GM23248 (cell line): ENCODE measurements at places on chromosomes 6 and 20. TPM values are rescaled to one million over a fixed set of nuclear protein-coding genes. Genes with fewer than 3 reads are reported as not detected.
A peak's percentile ranks its signal among the peaks of the same experiment; 100 is the strongest.

DNA sequence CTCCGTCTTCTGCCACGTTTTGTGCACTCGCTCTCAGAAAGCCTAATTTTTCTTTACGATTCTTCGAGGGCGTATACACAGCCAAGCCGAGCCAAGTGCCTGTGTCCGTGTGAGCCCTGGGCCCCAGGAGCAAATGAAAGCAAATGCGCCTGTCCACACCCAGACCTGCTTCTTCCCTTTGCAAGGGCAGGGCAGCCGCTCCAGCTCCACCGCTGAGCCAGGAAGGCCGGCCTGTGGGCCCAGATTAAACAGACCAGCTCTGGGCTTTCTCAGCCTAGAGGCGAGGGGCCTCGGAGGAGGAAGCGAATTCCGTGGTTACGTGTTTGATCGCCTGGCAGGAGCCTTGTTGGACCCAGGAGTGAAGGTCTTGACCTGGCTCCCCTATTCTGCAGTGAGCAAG, 184.6 kb downstream of the SMOC2 start:
- H3K27me3 ChIP-seq: no peaks in the 10 kb centered on the region
- no peak for DNase-seq

DNA sequence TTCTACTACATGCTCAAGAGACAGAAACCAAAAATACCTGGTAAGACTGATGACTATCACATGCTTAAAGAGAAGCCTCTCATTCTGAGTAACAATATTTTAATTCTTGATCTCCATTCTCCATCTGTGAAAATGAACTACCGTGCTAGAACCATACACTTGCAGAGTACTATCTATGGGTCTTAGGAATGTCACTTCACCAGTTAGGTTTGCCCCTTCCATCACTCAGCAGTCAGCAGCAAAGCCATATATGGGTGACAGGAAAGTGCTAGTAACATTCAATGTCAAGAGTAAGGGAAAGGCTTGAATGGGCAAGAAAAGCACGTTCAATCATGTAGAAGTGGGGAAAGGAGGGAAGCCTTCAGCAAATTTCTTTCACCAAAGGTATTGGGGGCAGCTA, 2.3 kb downstream of the DNAAF9 start:
- no peak overlapping the region for H3K27ac ChIP-seq
- H3K36me3 ChIP-seq: no peaks in the 10 kb centered on the region
- H3K27me3 ChIP-seq: no peaks in the 10 kb centered on the region
- no peak for DNase-seq

- H3K27ac ChIP-seq: no peak overlapping the region
- DNase-seq: no peak
- no peaks in the 10 kb centered on the region for H3K27me3 ChIP-seq
- H3K4me1 ChIP-seq: peaks cover 9% of the 10 kb centered on the region
Measured at GRCh38 chr20:46554828-46555227, 4.4 kb upstream of the OCSTAMP start.

DNA sequence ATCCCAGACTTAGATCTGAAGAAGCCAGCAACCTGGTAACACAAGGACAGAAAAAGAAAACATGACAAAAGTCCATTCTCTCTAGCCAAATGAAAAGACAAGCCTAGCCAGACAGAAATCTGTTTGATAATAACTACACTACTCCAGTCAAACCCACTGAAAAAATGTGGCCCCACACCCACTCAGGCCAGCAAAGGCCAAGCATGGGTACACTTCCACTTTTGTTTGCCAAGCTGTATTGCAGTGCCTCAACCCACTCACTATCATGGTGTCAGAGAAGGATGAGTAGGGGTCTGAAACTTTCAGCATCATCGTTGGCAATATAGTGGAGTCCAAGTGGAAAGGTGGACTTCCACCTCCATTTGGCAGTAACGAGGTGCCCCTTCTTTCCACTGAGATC, 45.8 kb downstream of the EPM2A start:
- no peak overlapping the region for H3K4me3 ChIP-seq
- no peak for DNase-seq
- peaks cover 13% of the 10 kb centered on the region for H3K4me1 ChIP-seq
- H3K27ac ChIP-seq: no peak overlapping the region
- H3K27me3 ChIP-seq: no peaks in the 10 kb centered on the region
- no peaks in the 10 kb centered on the region for H3K36me3 ChIP-seq

GRCh38 chr6:45965792-45966191, 49.9 kb downstream of the CLIC5 start:
- H3K27ac ChIP-seq: no peak overlapping the region
- H3K4me1 ChIP-seq: peaks cover 21% of the 10 kb centered on the region
- 0 out of 2 replicates have a peak, but pooled peaks cover 3% of the 10 kb centered on the region for H3K27me3 ChIP-seq
- peak; percentile 46 for DNase-seq

- H3K4me1 ChIP-seq: 0 out of 2 replicates have a peak, but pooled peaks cover 5% of the 10 kb centered on the region
- H3K36me3 ChIP-seq: no peaks in the 10 kb centered on the region
- H3K4me3 ChIP-seq: no peak overlapping the region
- no peaks in the 10 kb centered on the region for H3K27me3 ChIP-seq
- DNase-seq: no peak
Measured at GRCh38 chr6:170201361-170201760, 89.5 kb downstream of the DLL1 start.

GRCh38 chr6:102309700-102310099, 916.2 kb downstream of the GRIK2 start:
- no peaks in the 10 kb centered on the region for H3K36me3 ChIP-seq
- H3K27me3 ChIP-seq: no peaks in the 10 kb centered on the region
- H3K4me3 ChIP-seq: no peak overlapping the region

- H3K27ac ChIP-seq: no peak overlapping the region
- H3K36me3 ChIP-seq: no peaks in the 10 kb centered on the region
- DNase-seq: no peak
- H3K4me3 ChIP-seq: no peak overlapping the region
- no peaks in the 10 kb centered on the region for H3K27me3 ChIP-seq
- H3K4me1 ChIP-seq: peaks cover 22% of the 10 kb centered on the region
Measured at GRCh38 chr6:148222846-148223245, 119.8 kb upstream of the SASH1 start.

DNA sequence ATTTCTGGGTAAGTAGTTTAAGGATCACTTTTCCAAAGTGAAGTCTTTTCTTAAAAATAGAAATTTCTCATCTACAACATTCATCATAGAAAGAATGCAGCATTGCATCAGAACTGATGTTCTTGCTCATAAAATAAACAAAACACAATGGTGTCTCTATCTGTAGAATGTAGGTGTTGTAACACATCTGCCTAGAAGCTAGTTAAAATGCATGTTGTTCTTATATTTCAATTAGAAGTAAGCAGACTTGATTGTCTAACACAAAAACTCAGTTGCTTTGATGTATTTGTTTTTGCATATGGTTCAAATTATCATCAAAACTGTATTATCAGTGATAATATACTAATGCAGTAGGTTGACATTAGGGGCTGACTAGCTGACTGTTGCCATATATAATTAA, 654.7 kb upstream of the FLRT3 start:
- H3K4me1 ChIP-seq: peaks cover 30% of the 10 kb centered on the region
- H3K27me3 ChIP-seq: no peaks in the 10 kb centered on the region
- peak; percentile 80 for DNase-seq
- no peaks in the 10 kb centered on the region for H3K36me3 ChIP-seq

DNA sequence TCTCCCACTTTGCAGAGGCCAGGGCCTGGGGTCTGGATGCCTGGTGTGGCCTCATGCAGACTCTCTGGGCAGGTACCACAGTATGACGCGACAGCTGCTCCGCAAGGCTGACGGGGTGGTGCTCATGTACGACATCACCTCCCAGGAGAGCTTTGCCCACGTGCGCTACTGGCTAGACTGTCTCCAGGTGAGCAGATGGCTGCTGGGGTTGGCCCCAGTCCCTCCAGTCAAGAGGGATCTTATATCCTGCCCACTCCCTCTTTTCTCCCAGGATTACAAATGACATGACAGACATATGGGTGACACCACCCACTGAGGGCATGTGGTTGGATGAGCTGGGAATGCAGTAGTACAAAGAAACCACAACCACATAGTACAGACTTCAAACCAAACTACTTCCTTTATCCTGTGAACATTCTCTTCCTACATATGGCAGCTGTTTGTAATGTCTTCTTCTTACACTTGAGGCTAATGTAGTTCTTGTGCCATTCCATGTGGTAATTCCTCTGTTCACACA, 29.9 kb downstream of the RAB44 start:
- no peaks in the 10 kb centered on the region for H3K27me3 ChIP-seq
- H3K4me3 ChIP-seq: no peak overlapping the region
- H3K4me1 ChIP-seq: peaks cover 15% of the 10 kb centered on the region; the same call in 1 of the 2 replicates
- peak; percentile 20 for DNase-seq
- no peaks in the 10 kb centered on the region for H3K36me3 ChIP-seq

GRCh38 chr6:170209354-170210025, 81.4 kb downstream of the DLL1 start:
- no peak overlapping the region for H3K27ac ChIP-seq
- no peak for DNase-seq
- no peaks in the 10 kb centered on the region for H3K27me3 ChIP-seq
- H3K36me3 ChIP-seq: no peaks in the 10 kb centered on the region

DNA sequence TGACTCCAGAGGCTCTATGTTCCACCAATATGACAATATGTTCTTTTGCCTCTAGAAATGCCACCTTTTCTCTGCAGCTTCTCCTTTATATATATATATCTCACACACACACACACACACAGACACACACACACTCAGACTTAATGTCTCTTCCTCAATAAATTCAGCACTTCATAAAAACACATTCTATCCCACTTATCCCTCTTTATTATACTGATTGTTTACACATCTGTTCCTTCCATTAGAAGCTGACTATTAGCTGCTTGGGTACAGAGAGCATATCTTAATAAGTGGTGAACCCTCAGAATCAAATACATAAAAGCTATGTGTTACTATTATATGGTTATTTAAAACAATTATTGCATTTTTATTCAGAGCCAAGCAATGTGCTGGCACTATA, 23.3 kb downstream of the NRSN1 start:
- no peak for DNase-seq
- H3K4me1 ChIP-seq: no peaks in the 10 kb centered on the region
- H3K27me3 ChIP-seq: no peaks in the 10 kb centered on the region
- H3K27ac ChIP-seq: no peak overlapping the region
- H3K36me3 ChIP-seq: no peaks in the 10 kb centered on the region

DNA sequence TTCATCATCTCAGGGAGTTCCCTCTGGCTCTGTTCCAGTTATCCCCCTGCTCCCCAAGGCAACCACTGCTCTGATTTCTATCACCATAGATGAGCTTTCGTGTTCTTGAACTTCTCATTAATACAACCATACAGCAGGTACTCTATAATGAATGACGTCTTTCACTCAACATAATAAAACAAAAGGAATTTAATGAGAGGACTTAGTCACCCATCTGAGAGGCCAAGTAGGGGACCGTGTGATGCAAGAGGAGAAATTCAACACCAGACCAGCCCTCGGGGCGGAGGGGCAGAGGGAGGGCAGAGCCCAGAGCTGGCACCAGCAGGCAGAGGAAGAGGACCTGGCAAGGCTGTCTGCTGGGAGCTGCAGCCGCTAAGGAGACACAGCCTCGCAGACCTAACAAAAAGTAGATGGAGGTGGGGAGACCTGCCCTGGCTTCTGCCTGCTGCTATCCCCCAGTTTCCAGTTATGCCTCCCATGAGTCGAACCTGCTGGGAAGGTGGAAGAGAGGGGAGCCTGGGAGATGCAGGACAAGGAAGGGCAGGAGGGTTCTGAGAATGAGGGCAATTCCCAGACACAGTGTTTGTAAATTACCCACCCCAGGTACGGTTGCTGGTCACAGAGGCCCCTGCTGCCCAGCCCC, 13.8 kb downstream of the CCN5 start:
- peaks cover 30% of the 10 kb centered on the region for H3K4me1 ChIP-seq
- DNase-seq: peak; percentile 93
- H3K36me3 ChIP-seq: no peaks in the 10 kb centered on the region
- no peaks in the 10 kb centered on the region for H3K27me3 ChIP-seq
- peak overlapping the region; percentile 19; the same call in 1 of the 2 replicates for H3K4me3 ChIP-seq

DNA sequence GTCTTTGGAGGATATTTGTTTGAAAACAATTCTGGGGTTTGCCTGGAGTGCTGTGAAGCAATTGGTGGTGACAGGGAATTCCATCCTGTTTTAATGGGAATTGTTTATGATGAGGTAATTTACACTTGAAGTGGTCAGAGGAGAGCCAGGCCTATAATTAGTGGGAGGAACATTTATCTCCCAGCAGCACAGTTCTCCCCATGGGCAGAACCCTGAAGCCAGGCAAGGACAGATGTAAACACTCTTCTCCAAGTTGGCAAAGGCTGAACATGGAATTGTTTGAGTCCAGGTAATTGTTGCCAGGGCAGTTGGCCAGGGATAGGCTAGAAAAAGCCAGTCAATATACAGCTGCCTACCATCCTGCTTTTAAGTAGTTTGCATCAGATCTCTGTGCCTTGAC, 789.7 kb downstream of the FRK start:
- DNase-seq: no peak
- no peak overlapping the region for H3K4me3 ChIP-seq
- H3K36me3 ChIP-seq: no peaks in the 10 kb centered on the region
- H3K27me3 ChIP-seq: no peaks in the 10 kb centered on the region
- H3K27ac ChIP-seq: no peak overlapping the region

- H3K4me1 ChIP-seq: no peaks in the 10 kb centered on the region
- H3K27me3 ChIP-seq: no peaks in the 10 kb centered on the region
- no peak overlapping the region for H3K27ac ChIP-seq
Measured at GRCh38 chr6:39077882-39078594, 29.5 kb downstream of the GLP1R start.

Gene HTR1E
- not detected in 2 replicates for total RNA-seq

Gene KHDC1L
- not detected in 2 replicates for total RNA-seq

Gene RBM12
- total RNA-seq: 31.7 and 36.0 TPM in 2 replicates

Gene PSMA7
- total RNA-seq: 268 and 308 TPM in 2 replicates

Gene SAPCD1
- 2.5 TPM in 1 of 2 replicates, not detected in the other for total RNA-seq
